ENCODE measurements at places on chromosomes 3 and 15. TPM values are rescaled to one million over a fixed set of nuclear protein-coding genes. Genes with fewer than 3 reads are reported as not detected.

The TMEM158 gene
- 6.8 TPM for total RNA-seq

The CCR5 gene
- not detected for total RNA-seq

DNA sequence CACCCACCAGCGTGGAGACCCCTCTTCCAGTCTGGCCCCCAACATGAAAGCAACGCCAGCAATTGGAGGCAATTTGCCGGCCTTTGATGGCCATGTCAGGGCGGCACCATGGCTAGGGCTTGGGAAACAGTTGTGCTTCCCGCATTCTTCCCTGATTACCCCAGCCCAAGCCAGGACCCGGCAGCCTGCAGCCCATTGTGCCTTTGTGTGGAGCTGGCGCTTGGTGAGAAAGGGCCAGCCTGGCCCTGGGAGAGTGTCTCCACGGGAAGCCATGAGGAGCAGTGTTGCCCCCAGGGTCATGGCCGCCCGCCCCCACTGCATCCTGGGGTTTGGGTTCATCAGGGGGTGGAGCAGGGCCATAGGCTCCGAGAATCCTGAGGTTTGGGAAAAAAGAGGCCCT, 66.0 kb downstream of the DNAJB8 start:
- peak; percentile 71 for DNase-seq
- no peaks in the 10 kb centered on the region for H3K27me3 ChIP-seq
- H3K27ac ChIP-seq: peak overlapping the region; percentile 77
- H3K36me3 ChIP-seq: no peaks in the 10 kb centered on the region
- H3K4me1 ChIP-seq: peaks cover 32% of the 10 kb centered on the region

- no peaks in the 10 kb centered on the region for H3K27me3 ChIP-seq
- peaks cover 15% of the 10 kb centered on the region for H3K36me3 ChIP-seq
- H3K27ac ChIP-seq: no peak overlapping the region
- DNase-seq: no peak
Measured at GRCh38 chr15:64544450-64544849, 84.1 kb downstream of the ZNF609 start.

DNA sequence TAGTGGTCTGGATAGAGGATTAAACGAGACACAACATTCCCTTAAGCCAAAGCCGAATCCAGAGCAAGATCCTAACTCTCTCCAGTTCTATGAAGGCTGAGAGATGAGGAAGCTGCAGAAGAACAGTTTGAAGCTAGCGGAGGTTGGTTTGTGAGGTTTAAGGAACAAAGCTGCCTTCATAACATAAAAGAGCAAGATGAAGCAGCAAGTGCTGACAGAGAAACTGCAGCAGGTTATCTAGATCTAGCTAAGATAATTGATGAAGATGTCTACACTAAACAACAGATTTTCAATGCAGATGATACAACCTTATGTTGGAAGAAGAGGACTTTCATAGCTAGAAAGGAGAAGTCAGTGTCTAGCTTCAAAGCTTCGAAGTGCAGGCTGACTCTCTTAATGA, 14.8 kb upstream of the GASK1A start:
- H3K4me1 ChIP-seq: no peaks in the 10 kb centered on the region
- no peak overlapping the region for H3K27ac ChIP-seq
- no peaks in the 10 kb centered on the region for H3K27me3 ChIP-seq
- H3K4me3 ChIP-seq: no peak overlapping the region

GRCh38 chr3:82133070-82133606, 371.7 kb upstream of the GBE1 start:
- DNase-seq: peak; percentile 76
- H3K4me3 ChIP-seq: no peak overlapping the region
- H3K27me3 ChIP-seq: no peaks in the 10 kb centered on the region
- no peaks in the 10 kb centered on the region for H3K36me3 ChIP-seq
- H3K4me1 ChIP-seq: no peaks in the 10 kb centered on the region

DNA sequence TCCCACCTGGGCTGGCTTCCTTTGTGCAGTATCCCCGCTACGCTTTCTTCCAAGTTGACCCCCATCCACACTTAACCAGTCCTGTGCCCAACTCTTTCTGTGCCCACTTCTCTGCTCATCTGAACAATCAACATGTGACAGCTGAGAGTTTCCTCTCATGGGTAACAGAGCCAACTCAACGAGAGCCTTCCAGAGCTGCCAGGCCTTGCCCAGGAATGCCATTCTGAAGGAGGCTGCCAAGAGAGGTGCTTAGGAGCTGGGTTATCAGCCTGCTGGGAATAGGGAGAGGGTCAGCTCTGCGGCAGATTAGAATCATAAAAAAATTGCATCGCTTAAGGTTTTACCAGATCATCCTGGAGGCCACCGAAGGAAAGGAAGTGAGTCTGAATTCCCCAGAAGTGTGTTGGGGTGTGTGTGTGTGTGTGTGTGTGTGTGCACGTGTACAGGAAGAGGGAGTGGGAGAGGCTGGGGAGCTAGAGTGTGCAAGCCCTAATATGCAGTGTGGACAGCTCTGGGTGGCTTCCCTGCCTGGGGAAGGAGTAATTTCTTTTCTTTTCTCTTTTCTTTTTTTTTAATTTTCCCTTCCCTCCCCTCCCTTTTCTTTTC, 66.7 kb downstream of the ITGA11 start:
- H3K36me3 ChIP-seq: no peaks in the 10 kb centered on the region
- H3K4me1 ChIP-seq: no peaks in the 10 kb centered on the region
- no peak for DNase-seq
- no peak overlapping the region for H3K4me3 ChIP-seq
- no peaks in the 10 kb centered on the region for H3K27me3 ChIP-seq
- H3K27ac ChIP-seq: no peak overlapping the region

DNA sequence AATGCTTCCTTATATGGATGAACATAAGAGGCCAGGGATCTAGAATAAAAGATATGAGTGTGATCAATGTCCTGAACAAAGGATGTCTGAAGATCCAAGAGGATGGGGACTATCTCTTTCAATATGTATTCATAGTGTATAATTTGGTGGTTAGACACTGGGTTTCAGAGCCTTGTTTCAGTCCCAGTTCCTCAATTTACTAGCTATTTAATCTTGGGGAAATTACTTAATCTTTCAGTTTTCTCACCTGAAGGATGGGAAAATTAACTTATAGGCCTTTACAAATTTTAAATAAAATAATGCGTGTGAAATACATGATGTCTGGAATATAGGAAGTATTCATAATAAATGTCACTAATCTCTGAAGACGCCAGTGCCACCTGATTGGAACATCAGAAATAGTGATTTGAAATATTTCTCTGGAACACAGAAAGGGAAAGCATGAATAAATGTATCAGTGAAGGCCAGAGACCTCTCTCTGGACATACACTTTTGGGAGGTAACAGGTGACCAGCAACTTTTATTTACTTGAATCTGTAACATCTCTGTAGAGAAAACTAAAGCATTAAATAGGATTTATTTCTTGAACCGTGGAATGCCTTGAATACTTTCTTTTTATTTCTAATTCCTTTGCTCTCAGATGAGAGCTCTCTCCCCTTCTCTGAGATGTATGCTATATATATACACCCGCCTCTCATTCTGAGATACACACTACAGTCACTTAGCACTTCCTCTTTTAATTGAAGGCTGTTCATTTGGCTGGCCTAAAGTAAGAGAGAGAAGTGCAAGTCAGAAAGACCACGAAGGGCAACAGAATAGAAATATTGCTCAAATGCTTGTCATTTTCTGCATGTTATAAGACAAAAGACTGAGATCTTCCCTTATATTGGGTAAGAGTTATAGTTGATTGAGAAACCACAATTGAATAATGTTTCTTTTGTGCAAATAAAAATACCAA, 407.1 kb downstream of the LSAMP start:
- H3K4me1 ChIP-seq: peaks cover 3% of the 10 kb centered on the region
- no peaks in the 10 kb centered on the region for H3K27me3 ChIP-seq
- DNase-seq: no peak

GRCh38 chr3:115932807-115933206, 309.5 kb downstream of the GAP43 start:
- H3K36me3 ChIP-seq: no peaks in the 10 kb centered on the region
- H3K27ac ChIP-seq: no peak overlapping the region
- no peak for DNase-seq
- H3K27me3 ChIP-seq: no peaks in the 10 kb centered on the region

- no peaks in the 10 kb centered on the region for H3K36me3 ChIP-seq
- no peaks in the 10 kb centered on the region for H3K4me1 ChIP-seq
- DNase-seq: peak; percentile 28
- H3K4me3 ChIP-seq: no peak overlapping the region
Measured at GRCh38 chr3:128560768-128561167, 67.8 kb upstream of the GATA2 start.

DNA sequence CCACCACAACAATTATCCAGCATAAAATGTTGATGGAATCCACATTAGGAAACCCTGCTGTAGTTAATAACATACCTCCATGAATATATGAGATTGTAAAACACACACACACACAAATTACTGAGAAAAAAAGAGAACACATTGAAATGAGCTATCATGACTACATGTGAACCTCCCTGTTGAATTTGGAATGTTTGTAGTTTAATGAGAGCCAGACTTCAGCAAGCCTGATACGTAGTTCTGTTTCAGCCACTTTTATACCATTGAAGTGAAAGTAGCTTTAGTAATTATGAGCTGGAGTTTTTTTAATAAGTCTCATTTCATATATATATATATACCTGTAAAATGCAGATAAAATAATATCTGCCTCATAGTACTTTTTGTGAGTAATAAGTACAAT, 1146.4 kb downstream of the NAALADL2 start:
- no peak overlapping the region for H3K4me3 ChIP-seq
- DNase-seq: no peak
- H3K4me1 ChIP-seq: no peaks in the 10 kb centered on the region

- no peaks in the 10 kb centered on the region for H3K4me1 ChIP-seq
- H3K27ac ChIP-seq: no peak overlapping the region
- H3K4me3 ChIP-seq: no peak overlapping the region
- no peak for DNase-seq
- H3K27me3 ChIP-seq: no peaks in the 10 kb centered on the region
Measured at GRCh38 chr3:113660896-113661295, 35.5 kb downstream of the USF3 start.

DNA sequence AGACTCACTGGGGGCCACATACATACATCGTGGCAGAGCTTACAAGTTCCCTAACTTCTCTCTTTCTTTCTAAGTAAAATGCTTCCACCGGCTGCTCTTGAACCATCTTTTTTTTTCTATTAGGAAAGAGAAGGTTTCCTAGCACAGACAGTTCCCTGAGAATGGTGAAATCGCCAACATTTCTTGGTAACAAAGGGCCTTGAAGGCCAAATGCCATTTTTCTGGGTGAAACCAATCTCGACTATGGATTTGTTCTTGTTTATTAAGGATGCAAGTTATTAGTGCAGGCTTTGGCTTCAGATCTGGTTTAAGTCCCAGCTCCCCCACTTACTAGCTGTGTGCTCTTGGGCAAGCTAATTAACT, 3.0 kb downstream of the LMCD1 start:
- peaks cover 56% of the 10 kb centered on the region for H3K36me3 ChIP-seq
- H3K27ac ChIP-seq: no peak overlapping the region
- H3K4me1 ChIP-seq: peaks cover 44% of the 10 kb centered on the region
- H3K4me3 ChIP-seq: peak overlapping the region; percentile 77
- no peak for DNase-seq

- no peak for DNase-seq
- no peaks in the 10 kb centered on the region for H3K4me1 ChIP-seq
- H3K27me3 ChIP-seq: no peaks in the 10 kb centered on the region
- no peak overlapping the region for H3K4me3 ChIP-seq
- no peak overlapping the region for H3K27ac ChIP-seq
- no peaks in the 10 kb centered on the region for H3K36me3 ChIP-seq
Measured at GRCh38 chr3:125175295-125176078, 37.1 kb downstream of the SLC12A8 start.

All from endodermal cell (in vitro differentiated cells).